ENCODE measurements at places on chromosomes 5 and 9.

DNA sequence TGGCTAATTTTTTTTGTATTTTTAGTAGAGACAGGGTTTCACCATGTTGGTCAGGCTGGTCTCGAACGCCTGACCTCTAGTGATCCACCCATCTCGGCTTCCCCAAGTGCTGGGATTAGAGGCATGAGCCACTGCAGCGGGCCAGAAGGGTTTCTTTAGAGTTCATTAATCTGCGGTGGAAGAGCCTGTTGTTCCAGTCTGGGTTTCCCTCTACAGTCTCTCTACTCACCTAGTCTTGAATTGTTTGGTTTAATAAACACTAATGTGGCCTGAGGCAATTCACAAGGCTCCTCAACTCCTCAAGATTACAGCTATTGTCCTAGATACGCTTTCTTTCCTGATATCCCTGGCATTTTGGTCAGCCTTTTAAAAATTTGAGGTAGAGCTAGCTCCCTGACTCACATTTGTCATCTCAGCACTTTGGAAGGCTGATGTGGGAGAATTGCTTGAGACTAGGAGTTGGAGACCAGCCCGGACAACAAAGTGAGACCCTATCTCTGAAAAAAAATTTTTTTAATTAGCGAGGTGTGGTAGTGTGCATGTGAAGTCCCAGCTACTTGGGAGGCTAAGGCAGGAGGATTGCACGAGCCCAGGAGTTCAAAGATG, 4.6 kb upstream of the SAR1B start:
- no peak for DNase-seq

DNA sequence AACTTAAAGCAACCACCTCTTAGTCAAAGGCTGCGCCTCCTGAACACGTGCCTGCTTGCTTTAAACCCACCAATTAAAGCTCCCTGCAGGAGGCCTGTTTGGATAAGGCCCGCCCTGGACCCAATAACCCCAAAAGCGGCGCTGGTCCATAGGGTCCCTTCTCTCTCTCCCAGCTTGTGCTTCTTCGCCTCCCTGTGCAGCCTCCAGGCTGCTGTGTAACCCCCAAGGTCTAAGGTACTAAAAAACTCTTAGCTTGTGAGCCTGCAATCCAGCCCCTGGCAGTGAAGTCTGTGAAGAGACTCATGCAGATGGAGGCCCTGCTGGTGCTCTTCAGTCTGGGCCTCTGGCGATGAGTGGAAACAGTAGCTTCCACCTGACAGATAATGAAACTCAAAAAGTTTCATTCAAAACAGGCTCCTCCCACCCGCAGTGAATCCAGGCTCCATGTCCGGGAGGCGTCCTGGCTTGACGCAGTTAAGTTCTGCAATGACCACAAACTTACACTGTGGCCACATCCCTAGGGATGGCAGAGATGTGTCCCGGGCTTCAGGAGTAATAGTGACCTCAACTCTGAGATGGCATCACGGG, 97.3 kb downstream of the PRRT1B start:
- no peak for DNase-seq

GRCh38 chr5:72231991-72232703, 87.9 kb downstream of the MRPS27 start:
- DNase-seq, result no peak

GRCh38 chr9:127388037-127388855, 8.7 kb upstream of the SLC2A8 start:
- DNase-seq, result no peak

GRCh38 chr5:168985454-168985853, 315.5 kb downstream of the SLIT3 start:
- no peak for DNase-seq

DNA sequence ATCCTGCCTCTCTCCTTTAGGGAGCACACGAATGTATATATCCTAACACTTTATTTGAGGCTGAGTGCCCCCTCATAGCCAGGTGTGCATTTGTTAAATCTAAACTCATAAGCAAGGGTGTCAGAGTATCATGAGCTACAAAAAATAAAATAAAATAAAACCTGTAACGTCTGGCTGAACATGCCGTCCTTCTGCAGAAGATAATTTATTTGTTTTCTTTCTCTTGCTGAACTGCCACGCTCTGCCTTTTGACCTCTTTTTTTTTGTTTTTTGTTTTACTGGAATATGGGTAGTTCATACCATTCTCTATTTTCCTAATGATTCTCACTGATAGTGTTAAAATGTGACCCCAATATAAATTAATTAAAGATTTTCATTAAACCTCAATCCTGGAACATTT, 117.7 kb upstream of the MPDZ start:
- DNase-seq, result no peak

- DNase-seq, result no peak
Observed at GRCh38 chr9:136694163-136694871, 7.1 kb upstream of the AGPAT2 start.

All from muscle of arm (tissue), 14 donors.